ENCODE measurements at places on chromosomes 4 and X.

DNA sequence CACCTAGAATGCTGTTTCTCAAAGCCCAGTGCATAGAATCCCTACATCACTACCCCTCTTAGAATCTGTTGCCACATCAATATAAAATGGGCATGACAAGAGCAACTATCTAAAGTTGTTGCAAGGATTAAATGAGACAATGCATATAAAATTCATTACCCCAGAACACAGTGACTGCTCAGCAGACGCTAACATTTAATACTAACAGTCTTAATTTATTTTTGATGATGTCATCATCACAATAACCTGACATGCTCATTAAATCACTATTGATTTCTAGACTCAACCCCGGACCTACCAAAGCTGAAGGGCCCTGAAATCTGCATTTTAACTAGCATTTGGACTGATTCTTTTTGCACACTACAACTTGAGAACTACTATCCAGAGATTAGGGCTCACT is 3.9 kb downstream of the ARSJ start:
- DNase-seq = no peak

DNA sequence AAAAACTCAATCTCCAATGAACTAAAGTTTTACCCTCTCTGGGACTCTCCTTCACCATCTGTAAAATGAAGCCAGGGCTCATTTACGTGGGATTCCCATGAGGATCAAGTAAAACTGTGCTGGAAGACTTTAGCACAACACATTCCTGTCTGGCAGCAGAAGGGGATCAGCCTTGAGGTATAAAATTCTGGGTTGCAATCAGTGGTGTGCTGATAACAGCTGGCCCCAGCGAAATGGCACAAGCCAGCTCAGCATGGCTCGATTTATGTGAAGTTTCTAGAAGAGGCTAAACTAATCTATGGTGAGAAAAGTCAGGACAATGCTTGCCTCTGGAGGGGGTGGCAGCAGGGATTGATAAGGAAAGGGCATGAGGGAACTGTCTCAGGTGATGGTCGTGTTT is 28.4 kb downstream of the ZNF630 start:
- no peak for DNase-seq

- no peak for DNase-seq
Observed at GRCh38 chrX:123581586-123581985, 151.3 kb downstream of the THOC2 start.

GRCh38 chr4:139633661-139634060 is 32.0 kb upstream of the MGST2 start:
- peak; percentile 29 for DNase-seq

DNA sequence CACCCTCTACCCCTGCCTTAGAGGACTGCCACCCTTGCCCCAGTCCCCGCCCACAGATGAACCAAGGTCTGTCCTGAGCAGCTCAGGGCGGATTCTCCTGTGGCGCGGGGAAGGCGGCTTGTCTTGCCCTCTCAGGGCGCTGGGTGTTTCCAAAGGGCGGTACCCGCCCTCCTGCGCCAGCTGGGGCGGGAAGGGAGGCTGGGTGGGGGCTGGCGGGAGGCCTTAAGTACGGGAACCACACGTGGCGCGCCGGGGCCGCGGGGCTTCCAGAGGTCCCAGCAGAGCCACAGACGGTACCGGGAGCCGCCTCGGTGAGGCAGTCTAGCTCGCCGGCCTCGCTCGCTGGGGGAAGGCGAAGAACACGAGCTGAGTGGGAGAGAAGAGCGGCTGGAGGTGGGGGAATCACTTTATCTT is 361.1 kb downstream of the MID1IP1 start:
- peak; percentile 31 for DNase-seq
